ENCODE measurements at places on chromosomes 2 and 18.

GRCh38 chr2:9758741-9759140, 84.5 kb upstream of the TAF1B start:
- no peak for DNase-seq

- no peak for DNase-seq
These were observed 40.5 kb upstream of the REL start for GRCh38 chr2:60840880-60841279.

DNA sequence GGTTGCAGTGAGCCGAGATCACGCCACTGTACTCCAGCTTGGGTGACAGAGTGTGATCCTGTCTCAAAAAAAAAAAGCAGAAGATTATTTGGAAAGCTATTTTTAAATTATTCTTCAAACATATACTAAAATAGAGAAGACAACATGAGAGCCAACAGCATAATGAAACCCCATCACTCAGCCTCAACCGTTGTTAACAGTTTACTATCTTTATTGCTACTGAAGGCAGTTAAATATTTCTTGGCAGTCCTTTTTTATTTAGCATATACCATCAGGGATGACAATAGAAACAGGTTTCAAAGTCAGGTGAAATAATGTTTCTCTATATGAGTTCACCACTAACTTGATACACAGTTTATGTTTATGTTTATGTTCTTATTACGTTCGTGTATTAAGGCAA, 157.2 kb downstream of the NEDD4L start:
- no peak for DNase-seq

GRCh38 chr2:210128961-210129360, 42.2 kb downstream of the KANSL1L start:
- peak; percentile 86 for DNase-seq

- DNase-seq, result no peak
These were observed 51.5 kb downstream of the TWIST2 start for GRCh38 chr2:238899386-238899785.

- DNase-seq, result no peak
These were observed 50.5 kb downstream of the IMPA2 start for GRCh38 chr18:12031846-12032245.

GRCh38 chr2:226130192-226130591, 669.4 kb downstream of the IRS1 start:
- no peak for DNase-seq

DNA sequence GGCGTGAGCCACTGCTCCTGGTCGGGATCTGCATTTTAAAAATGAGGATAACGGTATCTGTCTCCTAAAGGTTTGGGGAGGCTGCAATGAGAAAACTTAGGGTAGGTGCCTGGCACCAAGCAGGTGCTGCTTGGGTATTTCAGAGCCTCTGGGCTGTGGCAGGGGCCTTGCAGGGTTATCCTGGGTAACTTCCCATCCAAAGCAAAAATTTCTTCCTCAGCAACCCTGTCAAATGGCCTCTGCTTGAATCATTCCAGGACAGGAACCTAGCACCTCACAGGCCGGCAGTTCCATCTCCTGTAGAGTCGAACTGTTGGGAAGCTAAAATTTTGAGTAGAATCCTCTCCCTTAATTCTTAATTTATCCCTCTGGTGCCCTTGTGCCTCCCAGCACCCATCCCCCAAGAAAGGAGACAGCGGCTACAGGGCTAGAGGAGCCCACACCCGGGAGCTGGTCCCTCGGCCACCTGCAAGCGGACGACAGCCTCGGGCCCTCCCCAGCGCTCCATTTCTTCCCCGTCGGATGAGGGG, 868 bp downstream of the CGREF1 start:
- DNase-seq, result no peak

- no peak for DNase-seq
These were observed 106.8 kb downstream of the WDSUB1 start for GRCh38 chr2:159179696-159180095.

DNA sequence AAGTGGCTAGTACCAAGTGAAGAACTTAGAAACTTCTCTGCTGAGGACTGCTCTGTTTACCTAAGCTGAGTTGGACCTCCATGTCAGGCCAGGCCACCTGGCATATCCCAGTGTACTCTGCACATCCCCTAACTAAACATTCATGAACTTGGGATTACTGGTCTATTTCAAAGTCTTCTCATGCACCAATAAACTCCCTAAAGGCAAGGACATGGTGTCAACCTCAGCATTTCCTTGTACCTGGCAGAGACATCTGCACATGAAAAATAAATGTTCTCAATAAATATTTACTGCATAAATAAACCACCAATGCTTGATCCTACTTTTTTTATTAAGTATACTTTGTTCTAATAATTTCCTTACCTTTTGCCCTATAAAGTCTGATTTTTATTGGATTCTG, 124.8 kb downstream of the LAMA1 start:
- no peak for DNase-seq

GRCh38 chr2:35788543-35788942, 567.0 kb upstream of the CRIM1 start:
- no peak for DNase-seq

DNA sequence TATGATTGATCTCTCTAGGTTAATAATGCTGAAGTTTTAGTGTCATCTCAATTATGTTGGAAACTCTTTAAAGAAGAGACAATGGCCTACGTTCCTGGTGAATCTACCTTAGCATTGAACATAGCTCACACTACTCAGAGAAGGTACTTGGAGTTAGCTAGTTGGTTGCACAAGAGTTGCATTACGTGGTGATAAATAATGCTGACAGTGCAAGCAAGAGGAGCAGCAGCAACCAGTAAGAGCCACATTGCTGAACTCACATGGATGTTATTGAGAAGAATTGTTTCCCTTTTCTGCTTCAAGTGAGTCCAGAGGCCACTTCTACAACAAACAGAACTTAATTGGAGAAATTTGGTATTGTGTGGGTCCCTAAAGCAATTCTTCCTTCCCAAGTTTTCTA, 737.1 kb downstream of the TDRD15 start:
- DNase-seq, result no peak

- no peak for DNase-seq
These were observed 47.9 kb upstream of the PELI1 start for GRCh38 chr2:64192125-64192479.

- no peak for DNase-seq
These were observed 66.1 kb downstream of the EXOC6B start for GRCh38 chr2:72759755-72760154.

DNA sequence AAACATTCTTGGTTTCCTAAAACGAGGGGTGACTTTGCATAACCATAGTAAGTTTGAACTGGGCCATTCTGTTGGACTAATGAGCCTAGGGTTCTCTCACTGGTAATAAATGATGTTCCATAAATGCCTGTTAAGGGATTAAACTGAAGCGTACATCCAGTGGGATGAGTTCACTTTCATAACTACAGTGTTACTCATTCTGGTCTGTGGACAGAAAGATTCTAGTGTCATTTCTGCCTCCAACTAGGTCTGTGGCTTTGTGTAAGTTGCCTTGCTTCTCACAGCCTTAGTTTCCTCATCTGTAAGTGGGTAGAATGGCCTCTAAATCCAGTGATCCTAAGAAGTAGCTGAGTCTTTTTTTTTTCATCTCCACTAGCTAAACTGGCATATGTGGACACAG, 1860.6 kb upstream of the PIK3C3 start:
- no peak for DNase-seq

Measured in NCI-H2081 treated with DMSO at 0.1 percent for 48 hours (cell line).